ENCODE measurements at places on chromosomes 16 and 17. TPM values are rescaled to one million over a fixed set of nuclear protein-coding genes. Genes with fewer than 3 reads are reported as not detected.
A peak's percentile ranks its signal among the peaks of the same experiment; 100 is the strongest.

GRCh38 chr16:50607051-50607431 is 58.8 kb downstream of the NKD1 start:
- DNase-seq, result no peak

GRCh38 chr16:68659412-68660358 is 14.6 kb downstream of the CDH3 start:
- peak; percentile 1 for DNase-seq

GRCh38 chr16:14462811-14463210 is 167.2 kb downstream of the PARN start:
- no peak for DNase-seq

GRCh38 chr16:27572711-27573110 is 22.8 kb downstream of the KATNIP start:
- no peak for DNase-seq

GRCh38 chr17:39962642-39963220 is at the start of gene GSDMA:
Gene GSDMA, plus strand, starts transcription at chr17:39963004. Its CDS starts 2,684 bp downstream, at chr17:39965688.
- no peak for DNase-seq

DNA sequence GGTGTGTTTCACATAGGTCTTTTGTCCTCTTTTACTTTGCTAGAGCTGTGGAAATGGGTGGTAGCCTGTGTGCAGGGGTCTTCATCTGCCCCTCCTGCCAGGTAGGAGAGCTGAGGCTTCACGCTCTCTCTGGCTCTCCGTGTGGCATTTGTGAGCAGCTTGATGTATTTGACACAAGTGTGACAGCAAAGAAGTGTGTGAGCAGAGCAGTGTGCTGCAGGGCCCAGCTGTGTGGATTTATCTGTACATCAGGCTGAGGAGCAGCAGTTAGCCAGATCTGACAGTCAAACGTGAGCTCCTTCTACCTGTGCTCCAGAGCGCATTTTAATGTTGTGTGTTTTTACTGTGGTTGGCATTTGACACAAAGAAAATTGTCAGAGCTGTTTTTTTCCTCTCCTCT is 101.8 kb downstream of the FTO start:
- no peak for DNase-seq

DNA sequence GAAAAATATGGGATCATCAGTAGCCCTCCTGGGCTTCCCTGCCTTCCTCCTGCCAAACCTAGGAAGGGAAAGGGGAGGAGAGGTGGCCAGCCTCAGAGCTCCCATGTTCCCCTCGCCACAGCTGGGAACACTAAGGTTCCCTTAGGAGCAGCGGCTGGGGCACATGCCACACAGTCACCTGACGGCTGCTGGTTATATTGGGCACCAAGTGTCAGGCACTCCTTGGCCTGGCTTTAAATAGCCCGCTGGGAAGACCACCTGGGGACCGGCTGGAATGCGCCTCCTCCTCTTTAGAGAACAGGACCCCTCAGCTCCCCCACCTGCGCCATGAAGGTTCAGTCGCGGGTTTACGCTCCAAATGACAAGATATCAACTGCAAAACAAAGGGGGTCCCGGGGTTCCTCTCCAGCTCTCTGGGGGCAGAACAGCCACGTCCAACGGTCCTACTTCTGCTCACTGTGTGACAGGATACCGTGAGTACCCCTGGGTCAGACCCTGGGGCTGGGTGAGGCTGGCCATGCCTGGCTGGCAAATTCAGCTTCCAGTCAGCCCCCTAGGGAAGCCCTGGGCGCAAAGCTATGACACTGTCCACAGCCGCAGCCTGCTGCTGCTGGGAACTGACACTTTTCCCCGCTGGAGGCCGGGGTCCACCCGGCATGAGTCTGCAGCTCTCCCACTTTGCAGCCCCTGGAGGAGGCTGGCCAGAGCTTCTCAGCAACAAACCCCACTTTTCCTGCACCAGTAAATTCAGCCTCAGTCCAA is 3.3 kb downstream of the SMIM5 start:
- no peak for DNase-seq

DNA sequence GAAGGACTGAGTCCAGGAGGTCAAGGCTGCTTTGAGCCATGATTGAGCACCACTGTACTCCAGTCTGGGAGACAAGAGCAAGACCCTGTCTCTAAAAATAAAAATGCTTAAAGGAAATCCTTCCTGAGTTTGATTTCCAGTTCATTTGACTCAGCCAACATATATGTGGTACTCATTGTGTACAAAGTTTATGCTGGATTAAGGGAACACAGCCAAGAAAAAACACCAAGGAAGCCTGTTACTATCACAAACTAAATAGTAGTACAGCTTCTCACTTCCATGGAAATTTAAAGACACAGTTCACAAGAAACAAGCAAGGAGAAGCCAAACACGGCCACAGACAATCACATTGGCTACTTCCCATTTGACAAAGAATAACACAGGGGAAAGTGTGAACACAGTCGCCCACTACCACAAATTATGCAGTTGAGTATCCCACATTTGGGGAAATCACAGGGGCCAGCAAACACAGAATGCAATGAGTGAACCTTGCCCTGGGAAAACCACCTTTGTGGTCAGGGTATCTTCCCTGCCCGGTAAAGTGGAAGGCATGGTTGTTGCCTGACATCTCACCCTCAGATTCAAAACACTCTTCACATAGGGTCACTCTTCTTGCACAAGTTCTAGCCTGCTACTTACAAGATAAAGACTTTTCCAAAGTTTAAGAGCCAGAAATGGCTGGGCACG is 14.5 kb downstream of the TEX14 start:
- DNase-seq, result no peak

GRCh38 chr16:5349670-5350517 is 252.3 kb upstream of the EEF2KMT start:
- DNase-seq, result no peak

DNA sequence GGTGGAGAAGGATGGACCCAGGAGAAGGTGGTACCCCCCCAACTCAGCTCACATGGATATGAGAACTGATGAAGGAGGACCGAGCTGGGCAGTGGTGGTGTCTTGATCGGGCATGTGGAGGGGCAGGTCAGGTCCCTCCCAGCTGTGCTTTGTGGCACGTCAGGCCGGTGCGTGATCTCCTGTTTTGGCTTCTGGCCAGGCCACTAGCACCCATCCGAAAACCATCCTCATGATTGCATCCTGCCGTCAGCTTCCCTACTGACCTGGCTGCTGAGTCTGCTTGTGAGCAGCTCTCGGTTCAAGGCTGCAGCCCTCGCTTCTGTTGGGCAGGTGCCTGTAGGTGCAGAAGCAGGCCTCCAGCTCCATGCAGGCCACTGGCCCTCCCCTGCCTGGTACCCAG is 53.1 kb downstream of the PLD6 start:
- DNase-seq, result no peak

GRCh38 chr17:48505788-48506187 is 25.0 kb downstream of the HOXB1 start:
- DNase-seq, result no peak

GRCh38 chr17:13874817-13875216 is 194.5 kb upstream of the COX10 start:
- DNase-seq, result no peak

DNA sequence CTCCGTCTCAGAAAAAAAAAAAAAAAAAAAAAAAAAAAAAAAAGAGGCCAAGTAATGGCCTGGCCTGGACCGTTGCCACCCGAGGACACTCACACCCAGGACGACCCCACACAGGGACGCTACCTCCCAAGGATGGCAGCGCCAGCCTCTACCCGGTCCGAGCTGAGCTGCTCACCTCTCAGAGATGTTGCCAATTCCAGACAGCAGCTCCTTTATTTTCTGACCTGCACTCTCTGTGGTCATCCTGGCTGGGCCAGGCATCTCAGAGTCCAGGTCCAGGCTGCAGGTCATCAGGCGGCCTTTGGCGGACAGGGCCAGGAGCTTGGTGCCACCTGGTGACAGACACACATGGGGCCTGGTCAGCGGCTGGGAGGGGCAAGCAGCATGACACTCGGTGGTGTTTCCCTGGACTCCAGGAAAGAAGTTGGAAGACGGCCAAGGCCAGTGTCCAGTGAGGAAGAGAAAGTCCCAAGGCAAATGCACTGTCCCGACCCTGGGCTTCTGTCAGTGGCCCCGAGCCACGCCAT is 3.1 kb downstream of the FAAP100 start:
- DNase-seq, result no peak

GRCh38 chr16:62036802-62037135 is 531 bp upstream of the CDH8 start:
- no peak for DNase-seq

DNA sequence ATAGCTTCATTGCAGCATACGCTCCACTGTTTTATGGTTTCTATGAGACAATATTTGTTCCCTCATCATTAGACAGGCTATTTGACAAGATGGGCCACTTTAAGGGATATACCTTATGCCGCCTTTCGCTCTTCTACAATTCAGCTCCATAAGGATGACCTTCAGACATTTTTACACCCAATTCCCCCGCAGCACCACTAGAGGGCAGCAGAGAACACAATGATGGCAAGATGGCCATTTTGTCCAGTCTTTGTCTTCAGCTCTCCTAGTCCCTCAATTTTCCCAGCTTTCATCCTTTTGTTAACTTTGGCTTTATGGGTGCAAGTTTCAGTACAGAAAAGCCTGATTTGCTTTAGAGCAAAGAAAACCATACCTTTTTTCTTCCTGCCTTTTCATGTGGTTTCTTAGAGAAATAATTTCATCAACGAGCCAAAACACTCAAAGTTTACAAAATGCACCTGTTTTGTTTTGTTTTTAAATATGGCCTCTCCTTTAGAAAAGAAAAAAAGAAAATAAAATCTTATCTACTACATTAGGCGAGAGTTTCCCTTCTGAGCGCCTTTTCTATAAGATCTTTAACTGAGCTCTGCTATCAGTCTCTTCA is 355.3 kb downstream of the TOX3 start:
- peak; percentile 66 for DNase-seq

- no peak for DNase-seq
These were observed 83.9 kb downstream of the HIC1 start for GRCh38 chr17:2138761-2139160.

- no peak for DNase-seq
These were observed 157.2 kb downstream of the SEC14L1 start for GRCh38 chr17:77297693-77298666.

DNA sequence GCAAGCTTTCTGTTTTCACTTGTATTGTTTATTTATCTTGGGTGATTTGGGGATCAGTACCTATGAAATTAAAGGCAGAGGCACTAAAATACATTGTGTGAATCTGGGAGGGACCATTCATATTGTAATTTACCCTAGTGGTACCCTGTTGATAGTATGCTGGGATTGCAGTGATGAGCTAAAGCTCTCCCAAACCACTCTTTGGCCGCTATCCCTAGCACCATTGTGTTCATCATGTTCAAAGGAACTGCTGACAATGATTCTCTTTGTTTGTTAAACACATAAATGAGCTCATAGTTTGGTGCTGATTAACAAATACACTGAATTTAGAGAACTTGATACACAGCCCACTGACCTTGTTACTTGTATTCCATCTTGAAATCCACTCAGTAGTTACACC is 1469.8 kb downstream of the CDH11 start:
- DNase-seq, result no peak

GRCh38 chr17:58066401-58066800 is 16.8 kb upstream of the DYNLL2 start:
- no peak for DNase-seq

- DNase-seq, result peak; percentile 67
These were observed 9.8 kb upstream of the TMEM92 start for GRCh38 chr17:50264263-50265113.

GRCh38 chr16:77306075-77306474 is 106.9 kb downstream of the SYCE1L start:
- no peak for DNase-seq

DNA sequence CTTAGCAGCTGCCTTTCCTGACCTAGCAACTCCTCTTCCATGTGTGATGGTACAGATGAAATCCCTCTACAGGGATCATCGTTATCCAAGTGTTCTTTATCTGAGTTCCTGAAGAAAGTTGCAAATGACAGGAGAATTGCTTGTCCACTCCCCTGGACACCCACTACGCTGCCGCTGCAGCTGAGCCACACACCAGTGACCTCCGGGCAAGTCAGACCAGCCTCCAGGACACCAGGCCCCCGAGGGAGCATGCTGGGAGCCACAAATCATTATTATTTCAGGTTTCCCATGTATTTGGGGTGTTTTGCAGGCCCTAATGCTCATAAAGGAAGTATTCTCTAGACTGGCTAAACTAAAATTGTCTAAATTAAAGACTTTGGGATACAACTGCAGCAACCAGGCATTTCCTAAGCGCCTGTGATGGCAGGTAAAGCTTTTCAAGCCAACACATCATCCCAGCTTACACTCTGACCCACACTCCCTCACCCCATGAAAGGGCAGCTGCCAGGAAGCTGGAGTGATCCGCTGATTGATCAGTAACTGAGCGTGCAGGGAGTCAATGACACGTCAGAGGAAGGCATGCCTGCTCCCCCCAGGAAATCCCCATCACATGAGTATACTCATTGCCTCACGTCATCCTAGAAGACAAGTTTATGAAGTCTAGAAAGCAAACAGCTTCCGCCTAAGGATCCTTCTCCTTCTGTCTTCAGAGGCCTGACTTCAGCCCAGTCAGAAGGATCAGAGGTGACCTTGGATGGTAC is 14.4 kb downstream of the FA2H start:
- DNase-seq, result peak; percentile 43

DNA sequence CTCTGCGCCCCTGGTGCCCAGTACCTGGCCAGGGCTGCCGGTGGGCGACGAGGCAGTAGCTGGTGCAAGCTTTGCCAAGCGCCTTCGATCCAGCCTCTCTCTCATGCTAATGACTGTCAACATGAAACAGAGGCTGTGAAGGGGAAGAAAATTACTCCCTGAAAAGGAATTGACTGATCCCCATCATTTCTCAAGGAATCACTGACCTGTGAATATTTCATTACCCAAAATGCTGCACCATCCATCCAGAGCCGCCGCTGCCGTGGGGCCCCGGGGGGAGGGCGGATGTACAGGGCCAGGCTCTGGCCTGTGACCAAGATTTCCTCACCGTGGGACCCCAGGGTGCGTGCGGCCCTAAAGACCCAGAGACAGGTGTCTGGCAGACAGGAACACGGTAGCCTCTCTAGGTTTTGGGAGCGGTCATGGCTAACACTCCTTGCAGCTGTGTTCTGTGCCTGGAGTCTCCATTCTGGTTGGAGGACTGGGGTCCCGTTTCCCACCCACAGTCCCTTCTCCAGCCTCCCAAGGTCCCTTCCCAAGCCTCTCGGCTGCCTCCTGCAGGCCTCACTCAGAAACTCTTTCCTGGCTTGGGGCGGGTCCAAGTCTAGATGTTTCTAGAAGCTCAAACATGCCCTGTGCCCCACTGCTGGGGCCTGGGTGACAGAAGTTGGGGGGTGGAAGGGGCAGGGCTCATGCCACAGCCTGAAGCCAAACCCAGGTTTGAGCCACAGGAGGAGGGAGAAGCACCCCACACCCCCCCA is 73.3 kb downstream of the ENGASE start:
- no peak for DNase-seq

Gene CSH2
- not detected for total RNA-seq

Gene MYOCD
- total RNA-seq, result 4.1 TPM

Gene EXOSC6
- 22.1 TPM for total RNA-seq

Gene VASN
- total RNA-seq, result 20.3 TPM

Gene WNT3
- total RNA-seq, result 3.3 TPM

Gene STAC2
- total RNA-seq, result 0.46 TPM

Gene CD300H
- not detected for total RNA-seq

Gene PMFBP1
- 0.23 TPM for total RNA-seq

Gene PRPSAP2
- 26.3 TPM for total RNA-seq

Gene EPN3
- total RNA-seq, result 0.09 TPM

Gene KRTAP4-6
- not detected for total RNA-seq

Gene EVPL
- total RNA-seq, result 46.8 TPM

Measured in upper lobe of right lung (tissue), 1 donor.